HEK293T (cell line): ENCODE measurements at places on chromosomes 11 and 22.
A peak's percentile ranks its signal among the peaks of the same experiment; 100 is the strongest.

DNA sequence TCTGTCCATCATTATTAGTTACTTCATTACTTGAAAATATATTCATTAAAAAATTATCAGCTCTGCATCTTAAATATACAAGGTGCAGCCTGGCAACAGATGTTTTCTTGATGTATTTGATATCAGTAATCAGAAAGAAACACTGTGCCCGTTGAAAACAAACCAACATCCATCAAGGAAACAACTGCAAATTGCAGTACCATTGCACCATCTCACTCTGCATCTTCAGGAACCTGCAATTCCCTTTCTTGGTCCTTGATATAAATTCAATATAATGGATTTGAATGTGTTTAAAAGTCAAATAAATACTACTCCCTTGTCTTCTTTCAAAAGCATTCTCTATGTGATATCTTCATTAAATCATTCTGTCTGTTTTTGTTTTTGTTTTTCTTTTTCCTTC is 1131.2 kb downstream of the FAM181B start:
- DNase-seq, result no peak

DNA sequence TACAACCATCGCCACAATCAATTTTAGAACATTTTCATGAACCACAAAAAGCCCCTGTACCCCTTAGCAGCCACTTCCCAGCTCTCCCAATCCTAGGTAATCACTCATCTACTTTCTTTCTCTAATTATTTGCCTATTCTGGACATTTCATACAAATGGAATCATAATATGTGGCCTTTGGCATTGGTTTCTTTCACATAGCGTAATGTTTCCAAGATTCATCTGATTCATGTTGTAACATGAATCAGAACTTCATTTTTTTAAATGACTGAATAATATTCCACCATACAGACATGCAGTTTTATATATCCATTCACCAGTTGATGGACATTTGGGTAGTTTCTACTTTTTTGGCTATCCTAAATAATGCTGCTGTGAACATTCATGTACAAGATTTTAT is 56.2 kb upstream of the RCN1 start:
- DNase-seq, result no peak

GRCh38 chr11:23143022-23143421 is 282.7 kb upstream of the CCDC179 start:
- no peak for DNase-seq

- no peak for DNase-seq
Measured at GRCh38 chr22:50506611-50507420, 686 bp downstream of the LMF2 start.

- DNase-seq, result no peak
Measured at GRCh38 chr22:27996529-27996925, 77.5 kb upstream of the PITPNB start.

- DNase-seq, result peak; percentile 18
Measured at GRCh38 chr22:33757802-33758483, 162.3 kb downstream of the LARGE1 start.

GRCh38 chr22:20554824-20555223 is 47.4 kb downstream of the MED15 start:
- no peak for DNase-seq

- no peak for DNase-seq
Measured at GRCh38 chr11:70500076-70500847, 101.9 kb downstream of the CTTN start.

DNA sequence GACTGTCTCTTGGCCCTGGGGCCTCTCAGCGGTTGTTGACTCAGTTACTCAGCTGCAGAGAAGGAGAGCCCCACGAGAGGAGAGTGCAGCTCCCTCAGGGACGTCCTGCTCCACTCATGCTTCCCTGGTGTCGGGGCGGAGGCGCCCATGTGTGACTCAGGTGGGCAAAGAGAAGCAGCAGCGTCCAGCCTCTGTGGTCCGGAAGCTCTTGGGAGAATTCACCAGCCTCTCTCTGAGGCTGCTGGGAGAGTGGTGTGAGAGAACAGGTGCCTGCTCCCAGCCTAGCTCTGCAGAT is 25.7 kb downstream of the GLB1L2 start:
- DNase-seq, result no peak

DNA sequence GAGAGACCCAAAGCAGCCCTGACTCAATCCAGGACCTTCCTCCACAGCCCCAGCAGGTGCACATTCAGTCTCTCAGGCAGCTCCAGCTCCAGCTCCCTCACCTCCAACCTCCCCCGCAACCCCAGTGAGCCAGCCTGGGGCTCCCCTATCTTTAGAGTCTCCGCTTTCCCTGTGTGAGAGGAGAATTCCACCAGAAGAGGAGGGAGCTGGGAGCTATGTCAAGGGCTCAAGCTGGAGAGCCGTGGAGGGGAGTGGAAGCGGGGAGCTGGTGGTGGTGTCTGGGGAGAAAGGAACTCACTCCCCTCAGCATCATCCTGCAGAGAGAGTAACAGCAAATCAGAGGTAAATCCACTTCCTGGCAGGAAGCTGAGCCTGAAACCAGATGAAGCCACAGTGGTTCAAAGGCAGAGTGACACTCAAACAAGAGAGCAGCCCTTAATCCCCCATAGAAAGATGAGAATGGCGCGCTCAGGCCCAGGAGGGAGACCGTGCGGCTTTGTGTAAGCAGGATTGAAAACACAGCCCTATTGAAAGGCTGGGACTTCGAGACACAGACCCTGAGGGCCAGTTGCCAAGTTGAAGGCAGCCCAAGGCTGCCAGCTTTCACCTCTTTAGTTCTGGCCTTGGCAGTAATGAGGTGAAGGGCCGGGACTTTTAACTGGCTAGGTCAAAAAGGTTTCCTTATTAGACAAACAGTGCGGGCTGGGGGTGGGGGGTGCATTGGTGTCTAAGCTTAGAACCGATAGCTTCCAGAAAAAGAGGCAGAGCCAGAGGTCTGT is 21.4 kb upstream of the CDON start:
- no peak for DNase-seq

GRCh38 chr22:43007519-43008102 is 7.3 kb downstream of the PACSIN2 start:
- DNase-seq, result no peak

DNA sequence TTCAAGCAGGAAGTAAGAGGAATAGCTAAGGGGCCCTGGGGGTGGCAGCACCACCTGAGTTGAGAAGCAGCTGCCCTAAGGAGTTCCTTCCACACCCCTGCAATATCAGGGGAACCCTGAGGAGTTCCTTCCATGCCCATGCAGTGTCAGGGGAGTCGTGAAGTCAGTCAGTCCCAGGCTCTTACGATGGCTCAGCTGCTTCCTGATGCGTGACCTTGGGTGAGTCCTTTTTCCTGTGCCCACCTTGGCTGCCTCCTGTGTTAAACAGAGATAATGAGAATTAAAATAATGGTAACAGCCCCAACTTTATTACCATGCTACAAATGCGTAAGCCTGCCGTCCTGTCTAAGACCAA is 181.1 kb downstream of the MIAT start:
- no peak for DNase-seq

DNA sequence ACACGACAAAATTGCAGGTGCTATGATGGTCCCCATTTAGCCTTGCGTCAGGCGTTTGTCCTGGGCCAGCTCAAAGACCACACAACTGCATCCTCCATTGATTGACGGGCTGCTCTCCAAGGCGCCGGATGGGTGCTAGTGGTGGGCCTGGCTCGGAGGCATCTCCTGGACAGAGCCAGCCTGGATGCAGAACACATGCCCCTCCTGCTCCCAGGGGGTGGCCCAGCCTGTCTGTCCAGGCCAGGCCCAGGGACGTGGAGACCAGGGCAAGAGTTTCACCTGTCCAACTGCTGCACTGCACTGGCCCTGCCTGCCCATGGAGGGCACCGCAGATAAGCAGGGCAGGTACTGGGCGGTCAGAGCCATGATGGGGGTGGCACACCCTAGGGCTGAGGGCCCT is 23.4 kb upstream of the FGF19 start:
- DNase-seq, result no peak

- DNase-seq, result no peak
Measured at GRCh38 chr11:19571906-19572305, 140.7 kb upstream of the NAV2 start.

- DNase-seq, result no peak
Measured at GRCh38 chr11:48675945-48676344, 187.4 kb downstream of the OR4A47 start.

DNA sequence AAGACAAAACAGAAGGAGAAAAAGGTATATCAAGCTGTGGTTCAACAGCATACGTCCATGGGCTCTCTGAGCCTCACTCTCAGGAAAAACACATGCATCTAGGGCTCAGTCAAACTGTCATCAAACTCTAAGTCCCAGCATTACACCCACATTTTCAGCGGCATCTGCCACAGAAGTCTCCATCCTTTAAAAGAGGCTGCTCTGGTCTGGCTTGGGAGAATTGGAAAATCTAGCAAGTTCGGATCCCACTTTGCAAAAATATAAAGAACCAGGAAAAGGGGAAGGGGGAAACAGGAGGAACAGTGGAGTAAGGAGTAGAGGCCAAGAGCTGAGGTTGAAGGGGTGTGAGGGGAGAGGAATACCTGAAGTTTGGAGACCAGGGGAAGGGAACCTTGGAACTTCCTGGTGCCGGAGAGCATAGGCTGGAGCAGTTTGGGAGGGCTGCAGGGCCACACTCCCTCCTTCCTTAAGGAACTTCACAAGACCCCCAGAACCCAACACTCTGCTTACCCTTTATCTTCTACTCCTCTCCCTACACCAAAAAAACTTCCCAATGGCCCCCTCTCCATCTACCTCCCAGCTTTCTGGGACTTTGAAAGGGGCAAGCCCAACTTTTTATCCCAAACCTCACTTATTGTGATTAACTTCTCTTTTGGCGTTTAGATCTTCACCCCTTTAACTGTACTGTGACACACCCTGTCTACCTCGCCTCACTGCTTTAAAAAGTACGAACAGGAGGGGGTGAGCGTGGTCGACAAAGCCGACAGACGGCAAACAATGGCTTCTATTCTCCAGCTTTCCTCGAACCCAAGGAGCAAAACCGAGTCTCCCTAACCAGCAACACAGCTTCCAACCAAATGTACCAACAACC is 4.0 kb downstream of the PAX6 start:
- no peak for DNase-seq

DNA sequence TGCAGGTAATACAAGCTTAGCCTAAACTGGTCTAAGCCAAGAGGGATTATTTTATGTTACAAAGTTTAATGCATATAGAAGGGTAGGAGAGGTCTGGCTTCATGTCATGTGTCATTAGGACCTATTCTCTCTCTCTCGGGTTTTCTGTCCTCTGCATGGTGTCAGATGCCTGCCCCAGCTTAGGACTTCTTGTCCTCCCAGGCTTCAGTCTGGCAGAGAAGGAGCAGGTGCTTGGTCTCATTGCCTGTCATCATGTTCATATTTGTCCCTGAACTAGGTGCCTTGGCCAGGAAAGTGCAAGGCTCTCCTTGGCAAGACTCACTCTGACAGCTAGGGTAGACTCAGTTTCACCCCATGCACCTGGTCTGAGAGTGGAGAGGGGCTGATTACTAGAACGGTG is 126.3 kb downstream of the ADAMTS15 start:
- DNase-seq, result no peak

DNA sequence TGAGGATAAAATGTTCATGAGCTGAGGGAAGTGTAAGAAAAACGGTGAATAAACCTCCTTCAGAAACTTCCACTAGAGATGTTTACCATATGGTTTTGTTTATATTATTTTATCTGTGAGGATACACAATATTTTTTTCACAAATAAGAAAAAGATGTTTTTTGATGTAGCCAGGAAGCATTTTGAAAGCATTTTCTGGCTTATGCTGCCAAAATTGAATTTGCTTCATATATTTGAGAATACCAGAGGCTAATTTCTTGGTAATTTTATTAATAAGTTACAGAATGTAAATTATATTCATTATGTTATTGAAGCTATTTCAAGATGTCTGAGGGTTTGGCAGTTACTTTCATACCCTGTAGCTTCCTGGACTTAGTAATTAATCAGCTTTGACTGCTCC is 686.6 kb downstream of the LUZP2 start:
- DNase-seq, result no peak

DNA sequence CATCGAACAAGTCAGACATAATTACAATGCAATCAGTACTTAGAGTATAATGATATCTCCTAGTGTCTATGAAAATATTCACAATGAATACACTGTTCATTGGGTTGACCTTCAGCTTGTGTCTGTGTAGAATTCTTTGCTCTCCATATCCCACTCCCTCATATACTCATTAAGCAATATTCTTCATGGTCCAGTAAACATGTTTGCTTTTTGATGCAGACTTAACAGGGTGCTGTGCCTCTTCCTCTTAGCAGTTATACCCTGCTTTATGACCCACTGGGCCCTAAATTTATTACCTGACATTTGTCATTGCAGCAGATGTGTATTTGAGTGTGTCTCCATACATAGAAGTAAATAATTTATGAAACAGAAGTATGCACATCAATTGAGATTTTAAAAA is 352.5 kb upstream of the CCDC179 start:
- DNase-seq, result no peak

GRCh38 chr11:125264100-125265022 is 99.8 kb downstream of the PKNOX2 start:
- no peak for DNase-seq

- DNase-seq, result no peak
Measured at GRCh38 chr11:61350336-61350735, 11.3 kb downstream of the CYB561A3 start.

GRCh38 chr11:93359396-93359795 is 28.9 kb downstream of the DEUP1 start:
- no peak for DNase-seq

- DNase-seq, result no peak
Measured at GRCh38 chr22:23752090-23752691, 1.3 kb upstream of the ZNF70 start.

- DNase-seq, result no peak
Measured at GRCh38 chr22:50072714-50073538, 12.3 kb downstream of the MLC1 start.

DNA sequence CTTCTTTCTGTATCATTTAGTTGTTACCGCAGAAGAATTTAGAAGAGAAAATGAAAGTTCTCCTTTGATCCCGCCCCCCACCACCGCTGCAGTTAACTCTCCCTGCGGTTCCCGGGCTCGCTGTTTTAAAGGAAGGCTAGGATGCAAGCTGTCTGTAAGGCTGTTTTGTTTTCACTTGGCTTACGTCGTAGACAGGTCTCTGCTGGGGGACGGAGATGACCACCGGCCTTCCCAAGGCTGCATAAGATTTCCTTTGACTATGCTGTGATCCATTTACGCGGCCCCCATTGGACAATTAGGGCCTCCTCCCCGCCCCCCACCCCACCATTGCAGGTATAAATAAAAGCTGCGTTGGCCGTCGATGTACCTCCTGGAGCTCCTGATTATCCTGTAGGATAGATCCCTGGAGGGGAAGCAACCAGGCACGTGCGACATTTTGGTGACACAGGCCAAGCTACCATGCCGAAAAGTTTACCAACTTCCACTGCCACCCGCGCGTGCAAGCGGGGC is 1.4 kb upstream of the CPT1A start:
- no peak for DNase-seq

DNA sequence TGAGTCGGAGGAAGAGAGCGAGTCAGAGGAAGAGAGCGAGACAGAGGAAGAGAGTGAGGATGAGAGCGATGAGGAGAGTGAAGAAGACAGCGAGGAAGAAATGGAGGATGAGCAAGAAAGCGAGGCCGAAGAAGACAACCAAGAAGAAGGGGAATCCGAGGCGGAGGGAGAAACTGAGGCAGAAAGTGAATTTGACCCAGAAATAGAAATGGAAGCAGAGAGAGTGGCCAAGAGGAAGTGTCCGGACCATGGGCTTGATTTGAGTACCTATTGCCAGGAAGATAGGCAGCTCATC is 780 bp downstream of the TRIM44 start:
- DNase-seq, result no peak

GRCh38 chr11:22244986-22245592 is 52.2 kb downstream of the ANO5 start:
- DNase-seq, result peak; percentile 54
